ENCODE measurements at places on chromosomes 4 and X.

DNA sequence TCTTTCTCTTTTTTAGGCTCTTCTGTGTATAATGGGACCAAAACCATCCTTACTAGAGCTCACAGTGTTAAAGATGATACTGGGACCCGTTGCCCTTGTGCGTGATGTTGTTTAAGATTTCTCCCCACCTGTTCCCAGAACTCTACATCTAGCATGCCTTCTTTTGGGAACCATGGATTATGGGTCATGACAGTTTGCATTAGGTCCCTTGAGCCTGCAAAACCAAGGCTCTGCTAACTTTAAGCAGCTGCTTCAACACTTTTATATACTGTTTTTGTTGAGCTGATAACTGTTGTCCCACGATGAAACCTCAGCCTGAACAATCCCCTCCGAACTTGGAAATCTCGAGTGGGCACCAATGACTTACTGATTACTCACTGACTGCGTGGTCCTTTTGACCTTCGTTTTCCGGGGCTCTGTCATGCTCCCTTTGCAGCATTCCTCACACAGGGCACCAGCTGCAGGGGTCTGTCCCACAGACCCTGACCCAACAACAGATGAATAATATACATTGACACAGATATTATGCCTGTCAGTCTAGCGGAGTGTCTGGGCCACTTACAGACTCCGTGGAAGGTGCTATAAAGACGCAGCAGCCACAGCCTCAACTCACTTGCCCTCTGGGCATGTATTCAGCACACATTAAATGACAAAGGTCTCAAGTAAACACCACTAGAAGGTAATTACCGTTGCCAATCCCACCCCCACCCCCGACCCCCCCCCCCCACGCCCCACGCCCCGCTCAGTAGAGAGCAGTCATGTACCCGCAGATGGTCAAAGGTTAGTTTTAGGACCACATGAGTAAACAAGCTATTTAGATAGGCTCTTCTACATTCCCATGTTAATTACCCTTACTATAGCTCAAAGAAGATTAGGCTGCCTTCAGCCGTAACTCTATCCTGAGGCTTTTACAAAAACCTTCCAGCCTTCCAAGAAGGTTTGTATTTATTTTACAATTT, 162.0 kb upstream of the WDFY3 start:
- DNase-seq: peak; percentile 58

- DNase-seq: no peak
Observed at GRCh38 chr4:36067116-36067515, 177.2 kb downstream of the ARAP2 start.

DNA sequence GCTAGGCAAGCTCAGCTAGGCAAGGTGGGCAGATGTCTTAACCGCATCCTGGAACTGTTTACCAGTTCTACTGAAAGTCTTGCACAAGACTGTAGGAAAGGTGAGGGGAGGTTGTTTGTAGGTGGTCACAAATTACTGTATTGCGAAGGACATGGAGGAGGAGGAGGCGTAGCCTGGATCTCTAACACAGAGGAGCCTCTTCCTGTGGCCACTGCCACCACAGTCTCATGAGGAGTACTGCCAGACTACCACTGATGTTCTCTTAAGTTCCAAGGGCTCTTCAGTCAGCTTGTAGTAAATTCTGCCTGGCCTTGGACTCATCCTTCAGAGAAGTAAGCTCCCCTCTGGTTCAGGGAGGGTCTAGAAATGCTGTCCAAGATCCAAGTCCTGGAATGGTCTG, 258.6 kb downstream of the FAT4 start:
- no peak for DNase-seq

DNA sequence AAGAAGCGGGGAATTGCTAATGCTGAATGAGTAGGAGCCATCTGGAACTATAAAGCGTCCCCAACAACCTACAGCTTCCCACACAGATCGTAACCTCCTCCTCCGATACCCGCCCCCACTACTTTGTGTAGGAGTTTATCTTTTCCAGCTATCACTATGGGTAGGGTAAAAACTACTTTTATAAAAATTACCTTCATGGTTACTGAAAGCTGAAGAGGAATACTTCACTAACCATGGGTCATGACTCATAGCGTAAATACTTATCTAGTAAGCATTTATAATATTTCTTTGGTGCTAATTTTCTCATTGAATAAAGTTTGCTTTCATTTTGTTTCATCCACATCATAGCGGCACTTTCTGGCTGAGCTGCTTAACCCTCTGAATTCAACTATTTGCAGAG, 79.4 kb upstream of the TNIP3 start:
- no peak for DNase-seq
